Left ventricle myocardium inferior (tissue), 1 donor: ENCODE measurements at places on chromosomes 7 and 10.
A peak's percentile ranks its signal among the peaks of the same experiment; 100 is the strongest.

- no peak for DNase-seq
These were observed 5.4 kb downstream of the COL13A1 start for GRCh38 chr10:69807122-69807521.

- DNase-seq, result no peak
These were observed 95.4 kb downstream of the ELMO1 start for GRCh38 chr7:37352974-37353948.

- no peak for DNase-seq
These were observed 398.9 kb downstream of the PHTF2 start for GRCh38 chr7:78197447-78197846.

GRCh38 chr7:121714559-121715303 lies 158.2 kb upstream of the PTPRZ1 start:
- DNase-seq, result no peak

DNA sequence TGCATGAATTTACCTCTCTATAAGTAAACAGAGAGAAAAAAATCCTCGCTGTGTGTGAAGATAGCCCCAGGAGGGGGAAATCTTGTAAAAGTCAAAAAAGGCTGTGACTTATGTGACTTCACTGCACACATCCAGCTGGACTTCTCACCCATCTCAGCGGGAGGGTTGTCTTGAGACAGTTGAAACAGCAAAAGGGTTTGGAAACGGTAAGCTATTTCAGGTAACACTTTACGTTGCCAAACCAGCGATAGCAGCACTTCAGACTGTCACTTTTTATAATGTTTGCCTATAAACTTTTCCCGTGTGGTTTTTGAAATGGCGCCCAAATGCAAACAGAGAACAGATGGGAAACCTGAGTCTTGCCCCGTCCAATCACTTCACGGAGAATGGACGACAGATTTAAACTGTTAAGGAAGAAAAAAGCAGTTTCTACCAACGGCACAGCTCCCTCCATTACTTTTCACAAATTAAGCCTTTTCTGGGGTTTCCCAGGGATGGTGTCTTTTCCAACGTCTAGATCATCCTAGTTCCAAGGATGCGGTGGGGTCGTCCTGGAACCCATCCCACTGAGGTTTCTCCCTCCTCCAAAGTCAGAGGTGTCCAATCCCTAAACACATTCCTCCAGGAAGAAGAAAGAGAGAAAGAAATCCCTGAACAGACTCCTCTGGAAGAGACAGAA lies 25.2 kb downstream of the FGFR2 start:
- no peak for DNase-seq

DNA sequence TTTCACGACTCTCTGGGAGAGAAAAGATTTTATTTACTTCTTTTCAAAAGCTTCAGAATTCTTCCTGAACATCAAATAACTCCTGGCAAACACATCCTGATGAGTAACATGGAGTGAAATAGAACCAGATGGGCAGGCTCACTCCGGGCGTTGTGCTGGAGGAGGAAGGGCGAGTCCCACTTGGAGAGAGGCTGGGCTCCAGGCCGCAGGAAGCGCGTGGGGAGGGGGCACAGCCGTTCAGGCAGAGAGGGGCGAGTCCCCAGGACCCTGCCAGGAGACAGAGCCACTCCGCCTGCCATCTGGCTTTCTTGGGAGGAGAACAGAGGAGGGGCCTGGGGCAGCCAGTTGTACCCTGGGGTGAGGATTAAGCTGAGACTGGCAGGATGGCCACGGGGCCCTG lies 265.9 kb upstream of the ZMIZ1 start:
- DNase-seq, result peak; percentile 74

DNA sequence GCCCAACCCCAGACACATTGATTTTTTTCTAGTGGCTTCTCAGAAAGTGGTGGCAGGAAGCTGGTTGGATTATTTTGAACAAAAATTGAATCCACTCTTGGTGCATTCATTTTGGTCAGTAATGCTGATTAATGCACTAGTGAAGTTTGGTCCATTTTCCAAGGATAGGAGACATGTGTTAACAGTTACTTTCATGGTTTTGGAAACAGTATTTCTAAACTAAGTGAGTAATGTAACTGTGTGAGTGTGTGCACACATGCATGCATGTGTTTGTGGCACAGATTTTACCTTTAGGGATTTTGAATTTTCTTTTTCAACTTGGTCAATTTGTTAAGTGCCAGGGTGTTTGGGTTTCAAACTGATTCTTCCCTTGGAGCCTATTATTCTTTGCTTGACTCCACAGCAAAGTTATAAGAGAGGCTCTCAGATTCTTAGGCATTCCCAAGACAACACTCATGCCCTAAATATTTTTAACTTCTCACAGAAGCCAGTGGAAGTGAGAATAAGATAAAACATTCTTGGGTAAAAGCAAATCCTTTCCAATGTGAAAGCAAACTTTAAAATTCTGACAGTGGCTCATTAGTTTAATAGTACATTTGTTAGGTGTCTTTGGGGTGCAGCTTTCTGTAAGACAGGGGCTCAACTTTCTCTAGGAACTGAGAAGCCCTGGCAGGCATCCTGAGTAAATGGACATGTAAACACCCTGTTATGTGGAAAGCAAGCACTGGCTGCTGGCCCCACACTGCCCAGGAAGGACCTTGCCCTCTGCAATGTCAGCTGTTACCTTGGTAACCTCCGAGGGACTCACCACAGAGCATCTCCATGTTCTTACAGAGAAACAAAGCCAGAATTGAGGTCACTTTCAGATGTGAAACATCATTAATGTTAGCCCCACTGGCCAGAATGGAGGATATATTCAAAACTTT lies 68.4 kb downstream of the ASAH2B start:
- no peak for DNase-seq

- DNase-seq, result no peak
These were observed 23.2 kb downstream of the KPNA7 start for GRCh38 chr7:99184532-99185218.

DNA sequence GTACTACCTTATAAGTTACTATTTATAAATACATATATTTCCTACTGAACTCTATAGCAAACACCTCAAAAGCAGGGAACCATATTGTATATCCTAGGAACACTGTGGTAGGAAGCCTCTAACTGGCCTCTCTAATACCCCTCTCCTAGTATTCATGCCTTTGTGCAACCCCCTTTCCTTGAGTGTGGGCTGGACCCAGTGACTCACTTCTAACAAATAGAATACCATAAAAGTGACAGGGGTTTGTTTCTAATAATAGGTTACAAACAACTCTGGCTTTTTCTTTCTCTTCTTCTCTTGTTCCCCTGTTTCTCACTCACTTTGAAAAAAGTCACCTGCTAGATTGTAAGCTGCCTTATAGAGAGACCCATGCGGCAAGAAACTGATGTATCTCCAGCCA lies 51.6 kb upstream of the MACC1 start:
- DNase-seq, result no peak

GRCh38 chr10:63266391-63267316 lies 133.5 kb downstream of the NRBF2 start:
- no peak for DNase-seq

GRCh38 chr7:107944411-107945169 lies 53.6 kb downstream of the DLD start:
- DNase-seq, result no peak

DNA sequence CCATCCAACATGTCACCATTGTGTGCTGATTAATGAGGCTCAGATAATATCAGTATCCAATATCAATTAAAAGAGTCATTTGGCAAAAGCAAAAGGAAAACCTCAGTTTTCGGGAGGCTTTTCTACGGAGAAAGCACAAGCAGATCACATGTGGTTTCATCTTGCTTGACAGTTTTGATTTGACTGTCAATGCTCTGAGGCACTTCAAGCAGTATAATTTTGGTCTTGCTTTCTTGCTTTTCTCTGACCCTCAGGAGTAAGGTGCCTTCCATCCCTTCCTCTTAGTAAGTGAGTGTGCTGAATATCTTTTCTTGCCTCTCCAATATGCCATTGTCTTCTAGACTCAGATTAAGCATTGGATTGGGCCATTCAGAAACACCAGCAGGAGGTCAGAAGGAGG lies 115.5 kb upstream of the CALCR start:
- no peak for DNase-seq

GRCh38 chr10:129136951-129137350 lies 330.1 kb upstream of the MGMT start:
- DNase-seq, result no peak

DNA sequence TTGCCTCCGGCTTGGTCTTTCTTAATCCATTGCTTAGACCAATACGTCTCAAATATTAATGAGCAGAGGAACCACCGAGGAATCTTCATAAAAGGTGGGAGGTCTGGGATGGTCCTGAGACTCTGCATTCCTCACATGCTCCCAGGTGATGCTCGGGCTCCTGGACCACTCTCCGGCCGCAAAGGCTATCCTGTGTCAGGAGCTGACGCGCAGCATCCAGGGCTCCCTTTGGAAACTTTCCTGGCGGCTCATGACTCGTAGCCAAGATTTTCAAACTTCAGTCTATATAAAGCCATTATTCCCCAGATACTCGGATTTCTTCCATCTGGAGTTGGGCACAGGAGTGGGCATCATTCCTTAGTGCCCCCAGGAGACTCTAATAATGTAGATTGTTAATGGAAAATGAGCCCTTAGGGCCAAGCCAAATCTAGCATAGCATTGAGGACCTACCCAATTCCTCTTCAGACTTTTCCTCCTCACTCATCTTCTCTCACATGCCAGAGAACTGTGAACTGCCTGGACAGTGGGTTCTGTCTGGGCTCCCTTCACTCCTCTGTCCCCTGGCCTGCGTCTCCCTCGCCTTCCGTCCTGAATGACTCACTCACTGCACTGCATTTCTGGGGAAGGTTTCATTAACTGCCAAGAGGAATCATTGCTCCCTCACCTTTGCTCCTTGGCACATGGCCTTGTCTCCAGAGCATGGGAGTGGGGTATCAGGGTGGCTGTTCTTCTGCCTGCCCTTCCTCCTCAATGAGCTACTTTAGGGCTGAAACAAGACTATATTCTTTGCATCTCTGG lies 89.3 kb downstream of the MKI67 start:
- DNase-seq, result no peak

- DNase-seq, result no peak
These were observed 22.8 kb downstream of the LRRC17 start for GRCh38 chr7:102935450-102936115.

- DNase-seq, result peak; percentile 42
These were observed 33.1 kb downstream of the CACNA2D1 start for GRCh38 chr7:82410461-82410860.

DNA sequence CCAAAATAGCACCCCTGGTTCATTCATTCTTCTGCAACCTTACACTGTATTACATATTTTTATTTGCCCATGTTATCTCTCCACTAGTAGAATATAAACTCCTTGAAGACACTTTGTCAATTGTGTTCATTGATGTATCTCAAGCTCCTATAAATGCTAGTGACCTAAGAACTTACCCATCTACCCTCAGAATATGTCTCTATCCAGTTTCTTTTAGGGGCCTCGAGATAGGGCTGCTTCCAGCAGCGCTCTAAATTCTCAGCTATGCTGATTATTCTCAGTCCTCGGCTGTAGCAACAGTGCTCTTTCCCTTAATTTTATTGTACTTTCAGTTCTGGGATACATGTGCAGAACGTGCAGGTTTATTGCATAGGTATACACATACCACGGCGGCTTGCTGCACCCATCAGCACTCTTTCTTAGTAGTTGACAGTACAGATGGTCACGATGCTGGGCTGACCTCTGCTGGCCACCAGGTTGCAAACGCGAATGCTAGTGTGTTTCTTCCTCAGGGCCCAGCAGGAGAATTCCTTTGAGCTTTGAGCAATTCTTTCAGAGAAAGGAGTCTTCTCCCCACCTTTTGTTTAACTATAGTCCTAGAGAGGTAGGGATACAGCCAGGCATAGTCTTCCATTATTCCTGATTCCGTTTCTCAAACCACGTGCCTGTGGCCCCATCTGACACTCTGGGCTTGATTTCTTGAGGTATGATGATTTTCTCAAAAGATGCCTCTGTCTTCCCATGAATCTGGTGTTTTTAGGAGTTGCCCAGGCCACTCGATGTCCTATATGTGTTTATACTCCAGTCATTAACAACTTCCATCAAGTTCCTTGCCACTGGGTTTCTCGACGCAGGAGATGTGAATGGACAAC lies 49.1 kb upstream of the CDC14C start:
- peak; percentile 25 for DNase-seq

DNA sequence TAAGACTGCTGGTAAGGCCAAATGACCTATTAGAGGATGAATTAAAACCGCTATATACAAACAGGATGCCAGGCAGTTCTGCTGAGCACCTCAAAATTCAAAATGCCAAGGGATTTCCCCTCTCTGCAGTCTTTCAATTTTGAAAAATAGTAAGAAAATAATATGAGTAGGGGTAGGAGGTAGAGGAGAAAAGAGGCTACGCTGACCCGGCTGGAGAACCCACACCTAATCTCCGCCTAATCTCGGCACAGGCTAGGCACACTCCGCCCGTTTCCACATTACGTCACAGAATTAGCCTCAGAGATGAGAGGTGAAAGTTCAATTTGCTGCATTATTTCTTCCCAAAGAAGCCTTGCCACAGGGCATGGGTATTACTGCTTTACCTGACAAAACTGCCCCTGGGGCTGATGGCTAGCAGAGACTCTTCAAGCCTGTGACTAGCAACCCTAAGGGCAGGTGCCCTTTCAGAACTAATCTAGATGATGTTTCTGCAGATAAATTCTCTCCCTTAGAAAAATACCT lies 21.3 kb upstream of the SPOCK2 start:
- DNase-seq, result no peak

DNA sequence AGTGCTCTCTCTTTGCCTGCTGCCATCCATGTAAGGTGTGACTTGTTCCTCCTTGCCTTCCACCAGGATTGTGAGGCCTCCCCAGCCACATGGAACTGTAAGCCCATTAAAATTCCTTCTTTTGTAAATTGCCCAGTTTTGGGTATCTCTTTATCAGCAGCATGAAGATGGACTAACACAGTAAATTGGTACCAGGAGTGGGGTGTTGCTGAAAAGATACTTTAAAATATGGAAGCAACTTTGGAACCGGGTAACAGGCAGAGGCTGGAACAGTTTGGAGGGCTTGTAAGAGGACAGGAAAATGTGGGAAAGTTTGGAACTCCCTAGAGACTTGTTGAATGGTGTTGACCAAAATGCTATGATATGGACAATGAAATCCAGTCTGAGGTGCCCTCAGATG lies 63.8 kb upstream of the PPP1R9A start:
- no peak for DNase-seq

DNA sequence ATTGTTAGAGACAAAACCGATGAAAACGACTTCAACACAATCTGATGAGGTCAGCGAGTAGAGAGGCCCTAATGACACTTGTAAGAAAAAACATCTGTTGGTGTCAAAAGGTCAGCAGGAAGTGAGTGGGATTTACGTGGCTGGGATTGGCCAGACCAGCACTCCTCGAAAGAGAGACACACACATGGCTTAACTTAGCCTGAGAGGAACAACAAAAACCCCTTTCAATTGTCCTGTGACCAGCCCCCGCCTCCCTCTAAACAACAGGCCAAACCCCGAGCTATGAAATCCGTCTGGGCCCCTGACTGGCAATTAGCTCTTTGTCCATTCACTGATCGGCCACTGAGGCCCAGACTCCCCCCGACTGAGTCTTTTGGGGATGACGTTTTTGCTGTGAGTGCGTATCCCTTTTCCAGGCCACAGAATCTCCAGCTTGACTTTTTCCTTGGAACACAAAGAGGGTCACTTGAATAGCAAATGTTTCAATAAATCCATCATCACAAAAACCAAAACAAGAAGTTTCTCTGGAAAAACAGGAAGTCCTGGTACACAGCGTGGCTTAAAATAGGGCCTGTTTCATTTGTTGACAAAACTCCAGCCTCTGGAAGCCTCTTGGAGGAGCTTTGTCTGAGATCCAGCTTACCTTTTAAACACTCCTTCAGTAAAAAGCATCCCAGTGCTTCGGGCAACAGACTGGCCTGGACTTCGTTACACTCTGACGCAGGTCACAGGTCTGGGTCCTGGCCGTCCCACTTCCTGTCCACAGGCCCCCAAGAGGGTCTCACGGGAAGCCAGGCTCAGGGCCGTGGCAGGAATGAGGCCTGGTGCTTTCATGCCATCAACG lies 103.0 kb downstream of the CTBP2 start:
- peak; percentile 61 for DNase-seq

- DNase-seq, result no peak
These were observed 996.4 kb downstream of the KCNMA1 start for GRCh38 chr10:76641215-76641614.
